Activated T-helper 9 cell treated with anti-CD3 and anti-CD28 coated beads, Interleukin-2, amount 50 U/mL, for 16 hours (primary cell): ENCODE measurements at places on chromosomes 4 and X.

GRCh38 chr4:7987148-7987989 is 47.7 kb upstream of the AFAP1 start:
- peak; percentile 63 for DNase-seq

DNA sequence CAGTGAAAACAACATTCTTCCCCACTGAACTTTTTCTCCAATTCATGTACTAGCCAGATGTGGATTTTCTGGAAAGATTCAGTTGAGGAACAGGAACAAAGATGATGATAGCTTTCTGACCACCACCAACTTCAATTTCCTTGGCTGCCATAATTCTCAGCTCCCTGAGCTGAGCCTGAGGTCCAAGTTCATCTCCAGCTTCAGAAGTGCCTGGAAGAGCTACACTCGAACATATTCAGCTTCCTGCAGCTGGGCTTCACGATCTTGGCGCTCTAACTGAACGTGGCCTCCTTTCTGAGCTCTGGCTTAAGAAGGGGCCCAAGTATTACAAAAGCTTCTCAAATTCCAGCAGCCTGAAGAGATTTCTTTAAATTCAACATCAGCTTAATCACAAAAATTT is 83.9 kb downstream of the QDPR start:
- DNase-seq = no peak

DNA sequence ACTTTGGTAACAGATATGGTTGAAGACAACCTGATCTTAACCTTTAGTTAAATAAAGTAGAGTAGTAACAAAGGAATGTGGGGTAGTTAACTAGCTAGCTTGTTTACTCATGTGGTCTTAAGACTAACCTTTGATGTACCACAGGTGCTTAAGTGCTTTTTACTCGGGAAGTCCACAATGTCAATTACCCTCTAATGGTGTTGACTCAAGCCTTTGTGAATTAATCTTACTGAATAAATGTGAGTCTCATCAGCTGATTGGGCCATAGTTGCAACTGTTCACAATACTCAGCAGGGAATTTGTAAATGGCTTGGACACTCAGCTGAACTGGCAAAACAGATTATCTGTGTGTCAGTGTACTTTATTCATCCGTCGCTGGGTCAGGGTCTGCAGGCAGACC is 119.0 kb upstream of the UGT8 start:
- DNase-seq = no peak

- DNase-seq = no peak
Observed at GRCh38 chrX:78650906-78651437, 8.2 kb downstream of the RTL3 start.

DNA sequence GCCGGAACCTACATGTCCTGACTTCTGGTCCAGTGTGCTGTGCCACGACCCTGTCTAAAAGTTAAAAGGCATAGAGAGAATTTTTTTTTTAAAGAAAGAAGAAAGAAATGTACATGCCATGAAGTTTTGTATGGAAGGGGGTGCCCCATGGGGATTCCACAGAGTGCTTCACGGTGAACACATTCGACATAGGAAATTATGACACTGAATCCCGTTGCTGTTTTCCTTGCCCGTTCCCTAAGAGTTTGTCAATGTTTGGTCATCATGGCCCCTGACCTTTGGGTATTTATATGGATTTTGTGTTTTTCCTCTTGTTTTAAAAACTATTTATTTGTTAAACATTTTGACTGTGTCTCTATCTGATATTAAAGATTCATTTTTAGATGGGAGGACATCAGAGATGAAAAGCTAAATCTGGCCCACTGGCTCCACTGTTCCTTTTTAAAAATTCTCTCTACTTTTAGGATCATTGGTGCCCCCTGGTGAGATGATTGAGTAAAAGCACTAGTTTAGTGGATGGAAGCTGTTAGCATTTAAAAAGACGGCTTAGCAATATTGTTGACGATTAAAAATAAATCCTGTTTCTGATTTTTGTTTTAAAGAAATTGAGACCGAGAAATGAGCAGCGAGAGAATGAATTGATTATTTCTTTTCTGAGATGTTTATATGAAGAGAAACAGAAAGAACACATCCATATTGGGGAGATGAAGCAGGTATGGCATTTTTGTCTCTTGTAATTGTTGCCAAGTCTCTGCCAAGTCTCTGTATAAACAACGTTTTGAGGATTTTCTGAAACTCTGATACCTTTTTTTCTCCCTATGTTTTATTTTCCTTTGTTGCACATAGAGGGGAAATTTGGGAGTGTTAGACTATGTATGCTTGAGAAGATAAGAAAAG is 75.0 kb downstream of the PTTG2 start:
- DNase-seq = no peak

- DNase-seq = no peak
Observed at GRCh38 chrX:31236231-31236630, 164.4 kb upstream of the FTHL17 start.

- DNase-seq = no peak
Observed at GRCh38 chr4:52868133-52868532, 6.0 kb downstream of the RASL11B start.

GRCh38 chr4:60718874-60719273 is 481.3 kb upstream of the ADGRL3 start:
- no peak for DNase-seq

GRCh38 chr4:118994030-118994429 is 105.4 kb downstream of the SYNPO2 start:
- no peak for DNase-seq

DNA sequence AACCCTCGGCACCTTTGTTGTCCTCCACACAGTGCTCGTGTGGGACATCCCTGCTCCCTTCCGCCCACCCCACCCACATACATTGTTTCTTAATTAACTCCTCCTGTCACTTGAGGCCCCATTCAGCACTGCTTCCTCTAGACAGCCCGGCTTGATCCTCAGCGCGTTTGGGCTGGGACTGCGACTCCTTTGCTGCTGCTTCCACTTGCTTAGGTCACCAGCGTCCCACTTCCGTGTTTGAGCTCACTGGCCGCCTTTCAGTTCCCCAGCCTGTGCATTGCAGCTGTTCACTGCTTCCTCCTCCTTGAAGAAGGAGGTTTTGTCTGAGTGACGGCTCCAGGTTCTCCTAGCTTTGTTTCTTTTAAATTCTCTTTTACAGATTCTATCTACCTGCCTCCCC is 16.1 kb downstream of the RNF4 start:
- peak; percentile 27 for DNase-seq

GRCh38 chrX:18672008-18672407 is at the start of gene RS1:
TSS of gene RS1 (minus strand) at chrX:18672108. CDS start at chrX:18672068, 40 bp downstream.
- no peak for DNase-seq

DNA sequence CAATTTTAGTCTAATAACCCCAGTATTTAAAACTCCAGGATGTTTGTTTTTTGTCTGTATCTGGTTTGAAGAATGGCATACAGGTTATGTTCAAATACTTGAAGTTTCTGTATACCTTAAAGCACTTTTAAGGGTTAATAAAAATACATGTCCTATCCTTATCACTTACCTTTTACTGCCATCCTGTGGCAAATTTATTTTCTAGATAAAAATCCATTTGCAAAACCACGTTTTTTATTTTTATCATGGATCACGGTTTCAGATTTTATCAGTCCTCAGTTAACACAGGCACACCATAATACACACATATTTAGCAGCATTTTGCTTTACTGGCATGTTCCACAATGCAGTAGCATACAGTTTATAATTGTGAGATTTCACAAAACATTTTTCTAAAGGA is 113.3 kb upstream of the H2AZ1 start:
- DNase-seq = no peak

DNA sequence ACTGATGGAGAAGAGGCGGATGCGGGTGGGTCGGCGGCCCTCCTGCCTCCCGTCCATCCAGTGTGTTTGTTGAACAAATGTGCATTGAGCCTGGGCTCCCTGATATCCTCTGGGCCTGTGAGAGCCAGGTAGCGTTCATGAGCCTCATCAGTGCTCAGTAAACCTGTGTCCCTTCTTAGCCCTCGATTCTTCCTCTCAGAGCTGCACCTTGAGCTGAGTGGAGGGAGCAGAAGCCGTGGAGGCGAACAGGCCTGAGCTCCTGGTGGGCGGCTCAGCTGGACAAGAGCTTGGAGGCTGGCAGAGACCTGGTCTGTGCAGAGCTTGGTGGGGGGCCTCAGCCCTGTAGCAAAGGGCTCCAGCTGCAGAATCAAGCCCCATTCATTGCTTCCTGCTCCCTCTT is 112.1 kb downstream of the SORCS2 start:
- no peak for DNase-seq

- no peak for DNase-seq
Observed at GRCh38 chrX:97628807-97629596, 745.3 kb downstream of the RPA4 start.
